ENCODE measurements at places on chromosomes 11 and 22.

DNA sequence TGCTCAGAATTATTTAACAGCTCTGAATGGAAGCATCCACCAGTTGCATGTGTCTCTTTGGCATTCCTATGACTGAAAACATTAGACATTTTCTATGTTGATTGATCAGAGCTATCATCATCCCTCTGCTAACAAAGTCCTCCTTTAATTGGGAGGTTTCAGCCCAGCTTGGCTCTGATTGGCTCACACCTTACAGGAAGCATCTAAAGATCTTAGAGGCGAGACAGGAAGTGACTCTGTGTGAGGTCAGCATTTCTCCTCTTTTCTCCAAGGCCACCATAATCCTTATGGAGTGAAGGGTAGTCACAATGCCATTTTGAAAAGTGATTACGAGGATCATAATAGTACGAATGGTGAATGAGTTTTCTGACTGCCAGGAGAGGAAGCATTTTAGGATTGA is 260.8 kb downstream of the MIAT start:
- DNase-seq = no peak

DNA sequence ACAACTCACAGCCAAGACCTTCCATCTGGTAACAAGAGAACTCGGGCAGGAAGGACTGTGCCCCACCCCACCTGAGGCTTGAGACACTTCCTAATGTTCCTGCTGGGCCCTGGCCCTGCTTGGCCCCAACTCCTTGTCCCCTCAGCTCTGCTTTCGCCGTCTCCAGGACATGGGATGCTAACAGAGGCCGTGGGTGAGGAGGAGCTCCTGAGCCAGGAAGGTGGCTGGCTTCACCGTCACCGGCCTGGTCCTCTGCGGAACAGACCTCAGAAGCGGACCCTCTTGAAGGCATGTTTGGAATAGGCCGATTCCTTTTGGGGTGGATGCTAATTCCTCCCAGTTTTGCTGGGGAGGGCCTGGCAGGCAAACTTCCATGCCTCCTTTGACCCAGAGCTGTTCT is 154.3 kb downstream of the CACNA1I start:
- no peak for DNase-seq

GRCh38 chr11:16296273-16296672 is 60.1 kb downstream of the SOX6 start:
- no peak for DNase-seq

DNA sequence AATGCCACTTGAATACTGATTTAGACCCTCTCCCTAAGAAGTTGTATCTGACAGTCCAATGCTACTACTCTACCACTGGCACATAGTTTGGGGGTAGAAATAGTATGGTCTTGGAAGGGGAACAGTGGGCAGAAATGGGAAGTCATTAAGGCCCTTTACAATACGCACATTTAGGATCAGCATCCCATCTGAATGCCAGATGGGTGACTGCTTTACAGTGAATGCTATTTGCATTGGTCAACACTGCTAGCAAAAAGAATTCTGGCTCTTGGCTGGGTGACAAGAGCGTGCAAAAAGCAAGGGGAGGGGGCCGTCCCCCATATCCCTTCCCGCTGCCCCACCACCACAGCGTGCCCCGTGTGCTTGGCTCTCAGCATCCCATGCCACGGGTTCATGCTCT is 104.7 kb upstream of the BID start:
- DNase-seq = no peak

GRCh38 chr11:125359130-125359529 is 136.9 kb downstream of the FEZ1 start:
- DNase-seq = no peak

DNA sequence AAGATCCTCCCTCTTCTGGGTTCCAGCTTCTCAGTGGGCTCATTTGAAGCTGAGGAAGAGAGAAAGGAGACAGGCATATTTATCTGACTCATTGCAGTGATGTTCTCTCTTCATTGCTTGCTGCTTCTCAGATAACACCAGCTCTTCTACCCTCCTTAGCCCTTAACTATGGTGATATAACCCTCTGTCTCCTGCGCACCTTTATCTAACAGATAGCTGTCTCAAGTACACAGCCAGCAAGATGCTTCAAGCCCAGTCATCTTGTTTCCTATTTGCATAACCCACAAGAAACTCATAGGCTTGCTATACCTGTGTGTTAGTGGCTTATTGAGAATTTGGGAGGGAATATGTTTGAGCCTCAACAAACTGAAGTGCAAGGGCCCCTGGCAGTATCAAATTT is 12.6 kb downstream of the PRSS23 start:
- no peak for DNase-seq

GRCh38 chr11:33953289-33953688 is 61.4 kb upstream of the LMO2 start:
- no peak for DNase-seq

GRCh38 chr11:41613326-41613725 is 153.9 kb upstream of the LRRC4C start:
- no peak for DNase-seq

- no peak for DNase-seq
Measured at GRCh38 chr11:106461839-106462545, 384.5 kb downstream of the AASDHPPT start.

DNA sequence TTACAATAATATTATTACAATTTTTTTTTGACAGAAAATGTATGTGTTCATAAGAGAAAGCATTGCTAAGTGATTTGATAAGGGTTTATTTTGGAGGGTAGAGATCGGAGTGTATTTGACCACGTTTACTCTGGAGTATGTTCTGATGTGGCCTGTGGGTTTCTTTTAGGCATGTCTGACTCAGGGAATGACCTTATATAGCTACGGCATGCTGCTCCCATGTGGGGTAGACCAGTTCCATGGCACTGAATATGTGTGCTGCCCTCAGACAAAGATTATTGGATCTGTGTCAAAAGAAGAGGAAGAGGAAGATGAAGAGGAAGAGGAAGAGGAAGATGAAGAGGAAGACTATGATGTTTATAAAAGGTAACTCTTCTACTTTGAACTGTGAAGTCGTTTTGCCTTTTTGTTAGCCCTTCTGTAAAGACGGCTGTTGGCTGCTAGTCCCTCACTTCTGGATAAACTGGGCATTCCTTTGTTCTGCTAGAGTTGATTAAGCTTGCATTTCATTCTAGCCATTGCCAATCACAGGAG is 38.1 kb upstream of the ST14 start:
- DNase-seq = no peak

- DNase-seq = no peak
Measured at GRCh38 chr11:101880222-101880621, 34.6 kb upstream of the CEP126 start.

- no peak for DNase-seq
Measured at GRCh38 chr22:22110548-22111266, 128.1 kb upstream of the TOP3B start.

DNA sequence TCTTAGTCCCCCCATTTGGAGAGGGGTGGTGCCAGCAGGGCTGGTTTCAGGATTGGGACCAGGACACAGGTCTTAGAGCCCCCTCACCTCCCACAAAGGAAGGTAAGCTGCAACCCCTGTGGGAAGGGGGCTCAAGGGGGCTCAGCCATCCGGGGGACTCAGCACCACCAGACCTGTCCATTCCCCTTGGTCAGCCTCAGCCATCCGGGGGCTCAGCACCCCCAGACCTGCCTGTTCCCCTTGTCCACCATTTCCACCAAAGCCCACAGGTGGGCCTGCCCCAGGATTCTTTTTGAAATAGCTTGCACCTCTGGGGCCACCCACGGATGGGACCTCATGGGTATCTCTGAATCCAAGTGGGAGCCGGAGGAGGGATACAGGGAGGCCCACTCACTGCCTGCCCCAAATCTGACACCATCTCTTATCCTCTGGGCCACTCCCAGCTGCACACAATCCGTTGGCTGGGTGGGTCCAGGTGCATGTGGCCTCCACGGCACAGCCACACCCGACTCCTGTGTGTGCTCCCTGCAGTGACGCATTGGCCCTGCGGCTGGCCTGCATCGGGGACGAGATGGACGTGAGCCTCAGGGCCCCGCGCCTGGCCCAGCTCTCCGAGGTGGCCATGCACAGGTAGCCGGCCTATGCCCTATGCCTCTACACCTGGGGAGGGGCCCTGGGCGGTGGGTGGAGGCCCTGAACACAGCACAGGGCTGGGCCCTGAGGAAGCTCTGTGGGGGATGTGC is 15.9 kb downstream of the MCAT start:
- no peak for DNase-seq

DNA sequence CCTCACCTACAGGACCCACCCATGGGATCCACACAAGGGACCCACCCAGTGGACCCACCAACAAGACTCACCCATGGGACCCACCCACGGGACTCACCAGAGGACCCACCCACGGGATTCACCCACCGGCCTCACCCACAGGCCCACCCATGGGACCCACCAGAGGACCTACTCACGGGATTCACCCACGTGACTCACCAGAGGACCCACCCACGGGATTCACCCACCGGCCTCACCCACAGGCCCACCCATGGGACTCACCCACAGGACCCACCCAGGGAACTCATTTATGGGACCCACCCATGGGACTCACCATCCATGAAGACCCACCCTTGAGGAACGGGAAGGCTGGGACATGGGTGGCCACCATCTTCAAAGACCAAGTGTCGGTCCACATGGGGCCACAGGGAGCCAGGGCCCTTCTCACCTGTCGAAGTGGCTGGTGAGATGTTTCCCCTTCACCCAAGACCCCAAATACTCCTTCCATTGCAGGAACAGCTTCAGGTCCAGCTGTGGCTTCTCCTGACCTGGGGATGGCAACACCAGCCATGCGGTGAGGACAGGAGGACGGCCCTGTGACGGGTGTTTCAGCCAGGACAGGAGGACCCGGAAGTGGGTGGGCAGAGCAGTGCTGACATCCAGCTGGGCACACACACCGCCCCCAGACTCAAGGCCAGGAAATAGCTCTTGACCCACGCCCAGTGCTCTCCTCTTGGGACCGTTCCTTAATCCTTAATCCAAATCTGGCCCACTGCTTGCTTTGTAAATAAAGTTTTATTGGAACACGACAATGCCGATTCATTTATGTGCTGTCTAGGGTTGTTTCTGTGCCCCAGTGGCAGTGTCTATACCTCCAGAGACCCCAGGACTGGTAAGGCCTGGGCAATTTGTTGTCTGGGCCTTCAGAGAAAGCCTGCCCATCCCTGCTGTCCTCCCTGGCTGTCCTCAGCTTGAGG is 1005.1 kb downstream of the BRD1 start:
- no peak for DNase-seq

GRCh38 chr22:26334232-26334631 is 94.8 kb upstream of the ASPHD2 start:
- no peak for DNase-seq

GRCh38 chr11:78715639-78716311 is 141.1 kb upstream of the NARS2 start:
- peak; percentile 10 for DNase-seq

DNA sequence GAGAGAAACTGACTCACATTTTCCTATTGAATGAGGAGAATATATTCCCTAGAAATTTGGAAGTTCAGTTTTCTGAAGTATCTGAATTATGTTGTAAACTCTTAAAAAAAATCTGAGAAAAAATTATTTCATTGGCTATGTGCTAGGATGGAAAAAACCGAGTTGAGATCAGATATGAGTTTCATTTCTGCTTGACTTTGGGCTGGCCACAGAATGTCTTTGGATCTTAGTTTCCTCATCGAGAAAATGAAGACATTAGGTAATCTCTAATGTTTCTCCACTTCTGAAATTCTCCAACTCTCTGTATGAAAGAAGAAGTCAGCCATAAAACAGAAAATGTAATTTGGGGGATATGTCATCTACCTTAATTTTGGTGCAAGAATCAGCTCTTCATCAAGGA is 28.8 kb downstream of the SLN start:
- DNase-seq = no peak

DNA sequence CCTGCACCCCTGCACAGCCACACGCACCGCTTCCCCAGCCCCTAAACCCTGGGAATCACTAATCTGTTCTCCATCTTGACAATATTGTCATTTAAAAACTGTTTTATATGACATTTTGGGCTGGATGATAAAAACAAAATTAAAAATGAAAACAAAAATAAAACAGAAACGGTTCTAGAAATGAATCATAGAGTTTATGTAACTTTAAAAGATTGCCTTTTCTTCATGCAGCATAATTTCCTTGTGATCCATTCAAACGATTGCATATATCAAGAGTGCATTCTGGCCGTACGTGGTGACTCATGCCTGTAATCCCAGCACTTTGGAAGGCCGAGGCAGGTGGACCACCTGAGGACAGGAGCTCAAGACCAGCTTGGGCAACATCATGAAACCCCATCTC is 6.6 kb upstream of the FAM118A start:
- DNase-seq = no peak

DNA sequence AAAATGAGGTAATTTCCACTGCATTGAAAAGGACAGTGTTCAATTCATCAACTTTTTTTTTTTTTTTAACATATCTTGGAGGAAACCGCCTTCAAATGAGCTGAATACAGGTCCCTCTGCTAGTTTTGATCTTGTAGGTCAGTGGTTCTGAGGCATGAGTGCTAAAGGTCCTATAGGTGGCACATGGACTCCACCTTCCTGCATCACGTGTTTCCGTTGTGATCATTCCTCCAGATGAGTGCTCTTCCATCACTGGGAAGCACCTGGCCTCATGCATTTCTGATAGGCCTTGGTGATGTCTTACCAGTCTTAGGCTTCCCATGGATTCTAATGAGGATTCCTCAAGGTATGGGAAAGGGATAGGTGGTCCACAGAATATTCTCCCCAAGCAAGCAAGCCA is 37.8 kb downstream of the FDX1 start:
- no peak for DNase-seq

- DNase-seq = no peak
Measured at GRCh38 chr22:36767035-36767775, 8.7 kb downstream of the IFT27 start.

DNA sequence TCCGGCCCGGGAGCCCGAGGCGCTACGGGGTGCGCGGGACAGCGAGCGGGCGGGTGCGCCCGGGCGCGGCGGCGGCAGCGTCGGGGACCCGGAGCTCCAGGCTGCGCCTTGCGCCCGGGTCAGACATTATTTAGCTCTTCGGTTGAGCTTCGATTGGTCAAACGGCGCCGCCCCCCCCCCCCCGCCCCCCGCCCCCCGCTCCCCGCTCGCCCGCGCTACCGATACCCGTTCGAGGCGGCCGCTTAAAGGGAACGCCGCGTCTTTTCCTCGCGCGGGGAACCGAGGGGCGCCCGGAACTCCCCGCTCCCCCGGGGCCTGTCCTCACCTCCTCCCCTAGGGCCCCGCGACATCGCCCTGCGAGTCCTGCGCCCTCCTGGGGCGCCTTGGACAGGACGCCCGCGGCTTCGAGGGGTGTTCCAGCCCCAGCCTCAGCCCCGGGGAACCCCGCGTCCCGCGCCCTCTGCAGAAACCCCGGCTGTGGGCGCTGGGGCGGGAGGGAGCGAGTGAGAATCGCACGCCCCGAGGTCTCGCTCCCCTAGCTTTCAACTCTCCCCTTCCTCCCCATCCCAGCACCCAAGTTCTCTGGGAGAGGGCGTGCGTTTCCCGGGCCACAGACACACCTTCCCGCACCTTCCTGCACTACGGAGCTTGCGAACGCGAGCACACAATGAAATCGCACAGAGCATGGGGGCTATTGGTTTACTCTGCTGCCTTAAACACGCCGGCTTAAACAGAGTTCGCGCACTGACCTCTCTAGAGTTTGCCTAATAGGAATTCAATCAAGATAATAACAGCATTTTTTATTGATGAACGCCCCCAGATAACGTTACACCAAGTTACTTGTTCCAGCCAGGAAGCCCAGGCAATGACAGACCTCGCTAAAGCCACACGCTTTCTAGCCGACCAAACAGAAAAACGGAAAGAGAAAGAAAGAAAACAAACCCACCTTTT is at the start of gene BDNF:
BDNF (minus strand) TSS at position 105 of the 951 bp plus-strand sequence. CDS start 41,891 bp downstream, outside the sequence.
- no peak for DNase-seq
